EH (cell line): ENCODE measurements at places on chromosomes 5 and 9.
A peak's percentile ranks its signal among the peaks of the same experiment; 100 is the strongest.

DNA sequence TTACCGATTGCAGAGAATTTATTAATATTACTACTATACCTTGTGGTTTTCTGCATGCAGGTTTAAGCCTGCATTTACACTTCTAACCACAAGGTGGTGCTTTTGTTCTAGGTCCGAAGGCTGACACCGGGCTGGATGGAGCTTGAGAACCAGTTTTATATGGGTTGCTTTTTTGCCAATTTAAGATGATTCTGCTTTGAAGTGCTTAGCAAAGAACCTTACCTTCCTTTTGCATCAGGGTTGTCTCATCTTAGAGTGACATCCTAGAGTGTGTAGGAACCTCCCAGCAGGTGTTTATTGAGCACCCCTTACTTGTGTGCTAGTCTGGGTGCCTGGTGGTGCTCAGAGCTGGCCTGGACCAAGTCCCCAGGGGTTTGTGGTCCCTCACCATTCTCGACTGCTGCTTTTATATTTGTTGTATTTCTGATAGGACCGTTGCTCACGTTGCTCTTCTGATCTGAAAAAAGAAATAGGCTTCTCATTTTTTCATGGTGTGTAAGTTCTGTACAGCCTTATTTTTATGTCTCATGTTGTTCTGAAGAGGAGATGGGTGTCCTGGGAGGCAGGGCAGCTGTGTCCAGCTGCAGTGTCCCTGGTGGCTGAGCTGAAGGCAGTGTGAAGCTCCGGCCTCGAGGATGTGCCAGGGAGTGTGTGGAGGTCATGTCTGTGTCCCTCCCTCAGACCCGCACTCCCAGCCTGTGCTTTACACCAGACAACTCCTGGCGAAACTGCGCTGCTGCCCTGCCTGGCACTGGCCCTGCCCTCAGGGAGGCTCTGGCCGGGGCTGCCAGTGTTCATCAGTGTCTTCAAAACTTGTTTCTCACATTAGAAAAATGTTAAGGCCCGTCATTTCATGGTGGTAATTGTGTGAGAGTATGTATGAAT, 54.3 kb downstream of the EHMT1 start:
- DNase-seq: peak; percentile 72

- peak; percentile 85 for DNase-seq
These were observed 998 bp upstream of the FGF18 start for GRCh38 chr5:171418316-171418981.

GRCh38 chr9:35162605-35163315, 951 bp downstream of the UNC13B start:
- no peak for DNase-seq

GRCh38 chr5:122844136-122844909, 1.1 kb upstream of the SNX24 start:
- no peak for DNase-seq

DNA sequence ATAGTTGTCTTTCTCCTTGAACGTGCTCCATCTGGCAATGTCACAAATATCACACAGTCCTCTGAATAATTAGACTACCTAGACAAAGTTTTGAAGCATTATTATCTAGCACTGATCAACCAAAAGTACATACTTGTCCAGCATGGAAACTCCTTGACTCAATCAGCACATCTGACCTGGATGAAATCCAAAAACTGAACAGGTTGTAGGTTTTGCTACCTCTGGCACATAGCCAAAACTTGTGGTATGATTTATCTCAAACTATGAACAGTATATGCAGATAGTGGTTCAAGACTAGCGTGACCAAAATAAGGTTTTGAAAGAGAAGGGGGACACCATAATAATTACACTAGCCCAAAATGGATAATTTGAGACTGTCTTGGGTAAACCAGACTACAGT, 158.1 kb downstream of the ARRDC3 start:
- no peak for DNase-seq

- peak; percentile 20 for DNase-seq
These were observed at the start of gene MCTP1 for GRCh38 chr5:95284572-95285408. TSS of gene MCTP1 (minus strand) at chr5:95285094.

DNA sequence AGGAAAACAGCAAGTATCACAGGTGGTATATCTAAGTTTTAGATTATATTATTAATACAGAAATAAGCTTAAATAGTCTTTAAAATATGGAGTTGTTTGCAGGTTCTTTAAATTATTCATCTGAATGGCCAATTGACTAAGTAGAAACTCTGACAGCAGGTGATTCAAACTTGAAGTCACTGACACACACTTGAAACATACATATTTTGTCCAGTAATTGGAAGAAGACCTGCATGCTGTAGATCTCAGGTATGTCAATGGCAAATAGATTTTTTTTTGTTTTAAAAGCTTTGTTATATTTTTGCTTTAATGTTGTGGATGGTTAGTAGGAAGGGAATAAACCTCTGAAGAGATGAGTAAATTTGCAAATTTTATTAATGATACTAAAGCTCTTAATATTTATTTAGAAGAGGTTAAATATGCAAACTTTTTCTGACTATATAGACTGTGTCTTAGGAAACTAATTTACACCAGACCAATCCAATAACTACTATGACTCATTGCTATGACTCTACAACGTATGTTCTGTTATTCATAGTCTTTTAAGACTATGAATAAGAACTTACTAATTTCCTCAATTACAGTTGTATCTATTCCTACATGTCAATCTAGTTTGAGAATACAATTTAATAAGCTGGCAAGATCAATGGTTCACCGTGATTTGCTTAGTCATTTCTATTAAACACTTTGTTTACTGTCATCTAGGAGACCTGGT, 53.9 kb upstream of the RORB start:
- DNase-seq: no peak

DNA sequence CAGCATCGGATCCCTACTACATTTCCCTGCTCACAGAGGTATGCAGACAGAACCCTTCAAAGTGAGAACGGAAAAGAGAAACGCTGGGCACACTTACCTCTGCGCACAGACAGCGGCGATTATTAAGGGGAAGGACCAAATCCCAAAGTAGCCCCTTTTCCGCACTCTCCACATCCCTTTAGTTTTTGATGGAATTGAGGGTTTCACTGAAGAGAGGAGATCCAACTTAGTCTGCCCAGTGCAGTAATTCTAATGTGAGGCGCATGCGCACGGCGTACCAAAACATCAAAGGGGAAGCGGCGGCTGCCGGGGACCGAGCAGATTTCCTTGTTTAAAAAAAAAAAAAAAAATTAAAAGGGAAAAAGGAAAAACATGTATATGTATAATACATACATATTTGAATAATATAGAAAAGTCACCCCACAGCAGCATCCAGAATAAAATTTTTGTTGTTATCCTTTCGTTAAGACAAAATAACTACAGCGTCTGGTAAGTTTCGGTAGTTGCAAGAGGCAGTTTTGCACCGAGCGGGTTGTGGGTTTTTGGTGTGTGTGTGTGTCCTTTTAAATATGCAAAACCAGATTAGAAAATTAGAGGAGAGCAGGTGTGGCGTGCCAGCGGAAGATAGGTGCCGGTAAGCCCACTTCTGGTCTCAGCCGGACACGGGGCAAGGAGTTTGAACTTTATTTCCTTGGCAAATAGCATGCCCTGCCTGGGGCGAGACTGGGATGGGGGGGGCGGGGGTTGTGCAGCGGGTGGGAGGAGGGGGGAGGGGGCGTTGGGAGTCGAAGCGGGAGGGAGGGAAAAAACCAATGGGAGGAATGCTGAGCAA, at the start of gene GABRB2:
Gene GABRB2 (minus strand): TSS at position 256 of the 832 bp plus-strand sequence. CDS start 82 bp downstream, at position 174.
- peak; percentile 27 for DNase-seq

DNA sequence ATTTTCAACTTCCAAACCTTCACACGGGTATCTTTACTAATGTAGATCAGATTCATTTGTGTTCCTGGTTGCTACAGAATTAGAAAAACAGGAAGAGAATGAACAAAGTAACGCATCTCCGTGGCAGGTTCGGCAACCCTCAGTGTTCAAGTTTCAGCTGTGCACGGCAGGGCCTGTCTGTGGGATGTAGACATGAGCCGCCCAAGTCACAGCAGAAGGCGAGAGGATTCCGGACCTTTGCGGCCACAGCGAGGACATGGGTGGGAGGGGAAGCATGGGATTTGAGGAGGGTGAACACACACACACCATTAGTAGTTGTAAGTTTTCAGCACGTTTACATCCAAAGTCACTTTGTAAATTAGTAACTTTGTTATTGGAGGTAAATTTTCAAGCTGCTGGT, 31.7 kb upstream of the CEP72 start:
- no peak for DNase-seq

- peak; percentile 35 for DNase-seq
These were observed 77.0 kb downstream of the ZCCHC7 start for GRCh38 chr9:37197158-37198038.

DNA sequence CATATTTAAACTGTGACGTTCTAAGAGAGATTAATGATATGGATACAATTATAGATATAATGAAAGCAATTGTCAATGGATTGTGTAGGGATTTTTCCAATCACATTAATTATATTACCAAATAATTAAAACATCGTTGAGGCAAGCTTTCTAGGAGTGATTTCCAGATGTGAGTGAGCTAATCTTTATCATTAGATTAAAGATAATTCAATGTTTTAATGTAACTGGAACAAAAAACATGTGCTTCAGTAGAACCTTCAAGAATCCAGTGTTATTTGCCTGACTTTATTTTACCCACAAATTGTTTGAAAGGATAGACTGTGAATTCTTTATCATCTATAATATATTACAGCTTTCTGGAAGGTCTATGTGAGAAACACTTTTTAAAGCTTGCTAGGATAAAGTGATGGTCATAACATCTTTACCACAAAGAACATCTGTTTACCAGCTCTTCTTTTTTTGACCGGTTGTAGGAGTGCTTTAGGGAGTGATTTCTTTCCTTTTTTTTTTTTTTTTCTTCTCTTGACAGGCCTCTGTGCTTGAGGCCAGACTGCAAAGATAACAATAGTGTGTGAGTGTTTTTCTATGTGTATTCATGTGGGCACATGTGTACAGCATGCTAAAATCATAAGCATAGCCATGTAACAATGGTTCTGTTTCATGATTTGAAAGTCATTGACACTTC, 35.0 kb downstream of the SNCAIP start:
- DNase-seq: no peak

DNA sequence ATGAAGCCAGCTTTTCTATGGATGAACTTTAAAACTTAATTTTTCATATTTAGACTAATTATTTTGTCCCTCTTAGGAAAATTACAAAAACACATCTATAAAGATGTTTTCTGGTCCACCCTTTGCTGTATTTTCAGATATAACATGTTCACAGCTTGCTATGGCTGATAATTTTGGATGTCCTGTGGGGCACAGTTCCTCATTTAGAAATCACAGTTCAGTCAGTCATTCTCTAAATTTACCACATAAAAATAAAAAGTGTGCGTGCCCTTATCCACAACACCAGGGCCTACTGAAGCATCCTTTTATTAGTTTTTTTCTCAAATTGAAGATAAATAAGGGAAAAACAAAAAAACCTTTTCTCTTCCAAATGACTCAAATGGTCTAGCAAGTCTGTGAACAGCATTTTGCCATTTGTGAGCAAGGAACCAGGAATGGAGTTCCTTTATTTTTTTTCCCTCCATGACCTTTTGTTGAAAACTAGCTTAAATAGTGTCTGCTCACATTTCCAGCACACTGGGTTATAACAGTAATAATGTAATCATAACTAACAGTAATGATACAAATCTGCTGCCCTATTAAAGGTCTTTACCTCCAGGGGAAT, 87.1 kb downstream of the CEMIP2 start:
- peak; percentile 74 for DNase-seq

- no peak for DNase-seq
These were observed 171.2 kb downstream of the TRPM3 start for GRCh38 chr9:70950270-70950669.

DNA sequence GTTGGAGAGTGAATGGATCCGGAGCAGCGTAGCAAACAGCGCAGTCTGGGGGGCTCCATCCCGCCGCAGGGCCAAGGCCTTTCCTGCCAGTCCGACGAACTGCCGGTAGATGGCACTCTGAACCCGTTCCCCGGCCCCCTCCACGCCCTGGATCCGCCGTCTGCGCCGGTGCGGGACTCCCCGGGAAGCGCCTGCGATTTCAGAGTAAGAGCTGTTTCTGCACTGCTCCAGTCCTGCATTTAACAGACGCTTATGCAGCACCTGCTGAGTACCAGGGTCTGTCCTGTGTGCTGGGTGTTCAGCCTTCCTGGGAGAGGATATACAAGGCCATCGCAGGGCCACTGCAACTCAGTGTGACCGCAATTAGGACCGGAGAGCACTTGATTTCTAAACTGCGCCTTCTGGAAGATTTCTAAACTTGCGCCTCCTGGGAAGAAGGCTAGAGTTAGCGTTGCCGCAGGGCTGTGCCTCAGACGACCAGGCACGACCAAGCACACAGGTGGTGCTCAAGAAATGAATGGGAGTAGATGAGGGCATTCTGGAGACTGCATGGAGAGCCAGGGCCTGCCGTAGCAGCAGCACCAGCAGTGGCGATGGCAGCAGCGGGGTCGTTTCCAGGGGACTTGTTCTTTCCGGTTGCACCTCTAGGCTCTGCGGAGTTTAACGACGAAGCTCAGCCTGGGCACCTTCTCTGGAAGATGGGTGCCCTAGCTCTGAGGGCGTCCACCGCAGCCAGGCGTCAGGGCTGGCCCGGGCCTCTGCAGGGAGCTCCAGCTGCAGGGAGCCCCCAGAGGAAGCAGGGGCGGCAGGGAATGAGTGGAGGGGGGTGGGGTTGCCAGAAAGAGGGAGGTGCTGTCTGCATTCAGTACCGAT, 14.3 kb upstream of the TIFAB start:
- DNase-seq: peak; percentile 73

- no peak for DNase-seq
These were observed 24.4 kb upstream of the HMCN2 start for GRCh38 chr9:130241198-130241535.

GRCh38 chr5:40386289-40386688, 293.4 kb upstream of the PTGER4 start:
- DNase-seq: peak; percentile 69

DNA sequence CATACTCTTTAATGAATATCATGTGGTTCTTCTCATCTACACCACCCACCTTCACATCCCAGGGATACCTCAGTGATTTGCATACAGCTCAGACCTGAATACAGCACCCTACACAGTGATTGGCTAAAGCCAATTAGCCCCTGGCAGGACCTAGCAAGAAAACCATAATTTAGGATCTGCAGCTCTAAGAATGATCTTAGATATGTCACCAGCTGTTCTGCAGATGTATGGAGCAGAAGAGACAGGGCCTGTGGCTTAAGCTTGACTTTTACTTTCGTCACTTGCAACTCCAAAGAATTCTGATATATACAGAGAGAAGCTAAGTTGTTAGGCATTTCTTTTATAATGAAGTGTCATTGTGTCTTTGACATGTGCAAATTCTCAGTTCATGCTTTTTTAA, 483.2 kb upstream of the C9orf72 start:
- no peak for DNase-seq

GRCh38 chr5:172548981-172549687, 91.9 kb upstream of the NEURL1B start:
- DNase-seq: no peak

- DNase-seq: no peak
These were observed 68.0 kb downstream of the SIL1 start for GRCh38 chr5:139130214-139130613.

DNA sequence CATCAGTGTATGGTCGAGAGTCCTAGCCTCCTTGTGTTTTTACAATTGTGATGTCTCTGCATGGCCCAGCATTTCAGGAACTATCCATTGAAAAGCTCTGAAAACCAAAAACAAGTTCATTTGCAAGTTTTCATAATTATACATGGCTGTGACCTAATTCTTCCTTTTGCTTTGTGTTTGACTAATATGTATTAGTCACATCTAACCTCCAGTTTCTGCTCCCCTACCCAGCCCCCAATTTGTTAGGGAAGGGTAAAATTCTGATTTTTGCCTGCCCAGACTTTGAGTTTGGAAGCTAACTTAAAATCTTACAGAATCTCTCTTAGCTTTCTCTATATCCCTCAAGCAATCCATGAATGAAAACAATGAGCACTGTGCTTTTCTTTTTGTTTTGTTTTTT, 128.2 kb upstream of the SEMA6A start:
- no peak for DNase-seq

- peak; percentile 22 for DNase-seq
These were observed 23.3 kb upstream of the COL5A1 start for GRCh38 chr9:134618163-134618832.
